Karpas-422 (cell line): ENCODE measurements at places on chromosomes 4 and X.

GRCh38 chr4:73929278-73929677 lies 52.5 kb downstream of the PF4 start:
- DNase-seq = no peak

- DNase-seq = no peak
Measured at GRCh38 chr4:14867847-14868246, 134.4 kb upstream of the CPEB2 start.

- DNase-seq = no peak
Measured at GRCh38 chr4:157964463-157964862, 208.4 kb downstream of the GASK1B start.

DNA sequence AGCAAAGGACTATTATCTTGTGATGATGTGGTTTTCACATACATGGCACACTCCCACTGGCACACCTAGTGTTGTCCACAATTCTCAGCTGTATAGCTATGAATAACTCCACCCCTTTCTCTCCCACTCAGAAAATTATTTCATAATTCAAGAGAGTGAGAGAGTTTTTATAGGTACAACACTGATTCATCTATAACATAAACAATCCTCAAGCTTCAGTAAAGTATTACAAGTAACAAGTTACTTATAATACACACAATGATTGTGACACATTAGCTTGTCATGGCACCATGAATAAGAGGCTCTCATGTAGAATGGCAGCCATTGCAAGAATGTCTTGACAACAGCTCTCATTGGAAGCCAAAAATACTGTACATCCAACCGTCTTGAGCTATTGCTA lies 43.9 kb downstream of the RAB40A start:
- peak; percentile 19 for DNase-seq

DNA sequence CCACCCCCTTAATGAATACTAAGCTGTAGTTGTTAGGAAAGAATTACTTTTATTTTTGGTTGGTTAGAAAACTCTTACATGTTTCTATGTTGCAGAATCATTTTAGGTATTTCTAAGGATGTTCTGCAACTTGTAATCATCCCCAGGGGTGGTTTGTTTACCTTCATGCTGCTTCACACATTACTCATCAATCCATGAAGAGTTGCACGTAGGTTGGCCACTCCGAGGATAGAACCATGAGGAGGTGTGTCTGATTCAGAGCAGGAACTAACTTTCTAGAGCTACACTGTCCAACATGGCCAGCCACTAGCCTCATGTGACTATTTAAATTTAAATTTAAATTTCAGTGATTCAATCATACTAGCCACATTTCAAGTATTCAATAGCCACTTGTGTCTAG lies 127.2 kb upstream of the FRMPD4 start:
- no peak for DNase-seq

DNA sequence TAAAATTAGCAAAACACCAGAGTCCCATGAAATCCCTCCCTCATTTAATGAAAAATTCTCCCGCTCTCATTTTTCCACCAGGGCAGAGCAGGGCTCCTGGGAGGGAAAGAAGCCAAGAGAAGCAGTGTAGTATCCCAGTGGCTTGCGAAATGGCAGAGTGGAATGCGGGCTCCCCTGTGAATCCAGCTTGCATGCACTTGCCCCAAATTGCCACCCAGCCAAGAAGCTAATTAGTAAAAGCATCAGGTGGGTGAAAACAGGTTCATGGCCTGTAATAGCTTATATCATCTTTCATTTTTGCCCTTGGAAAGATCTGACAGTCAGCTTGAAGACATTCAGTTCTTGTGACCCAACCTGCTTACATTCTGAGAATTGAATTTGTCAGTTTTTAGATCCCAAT lies 10.1 kb downstream of the AMOT start:
- no peak for DNase-seq

DNA sequence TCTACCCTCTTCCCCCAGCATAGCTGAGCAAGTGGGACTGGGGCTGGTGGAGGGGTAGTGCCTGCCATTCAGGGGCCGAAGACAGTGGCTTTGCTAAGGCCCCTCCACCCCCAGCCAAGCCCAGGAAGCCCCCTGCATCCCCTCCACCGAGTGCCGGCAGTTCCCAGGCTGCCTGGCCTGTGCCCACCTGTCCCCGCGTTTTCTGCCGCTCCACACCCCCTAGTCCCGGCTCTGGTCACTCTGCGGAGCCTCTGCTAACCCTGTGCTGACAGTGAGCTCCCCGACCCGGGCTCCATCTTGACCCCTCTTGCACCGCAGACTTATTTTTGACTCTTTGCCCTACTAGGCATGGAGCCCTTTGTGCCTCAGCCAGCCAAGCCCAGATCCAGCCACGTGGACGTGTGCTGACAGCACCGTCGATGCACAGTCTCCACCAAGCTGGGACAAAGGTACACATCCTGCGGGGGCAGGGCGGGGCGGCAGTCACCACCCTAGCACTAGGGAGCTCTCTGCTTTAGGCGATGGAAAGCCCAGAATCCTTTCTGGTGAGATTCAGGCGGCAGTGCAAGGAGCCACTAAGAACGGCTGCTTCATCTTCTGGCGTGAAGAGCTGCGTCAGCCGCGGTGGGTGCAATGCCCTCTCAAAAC lies 96.6 kb downstream of the PHKA2 start:
- no peak for DNase-seq

GRCh38 chrX:85109235-85109634 lies 105.6 kb downstream of the APOOL start:
- peak; percentile 61 for DNase-seq

DNA sequence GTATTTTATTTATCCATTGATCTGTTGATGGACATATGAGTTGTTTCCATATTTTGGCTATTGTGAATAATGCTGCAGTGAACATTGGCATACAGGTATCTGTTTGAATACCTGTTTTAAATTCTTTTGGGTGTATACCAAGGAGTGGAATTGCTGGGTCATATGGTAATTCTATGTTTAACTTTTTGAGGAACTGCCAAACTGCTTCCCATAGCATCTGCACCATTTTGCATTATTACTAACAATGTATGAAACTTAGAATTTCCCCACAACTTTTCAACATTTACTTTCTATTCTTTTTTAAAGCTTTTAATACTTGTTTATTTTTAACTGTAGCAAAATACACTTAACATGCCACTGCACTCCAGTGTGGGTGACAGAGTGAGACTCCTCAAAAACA lies 57.0 kb upstream of the MSN start:
- DNase-seq = no peak

GRCh38 chrX:115387327-115387726 lies 97.8 kb downstream of the LUZP4 start:
- no peak for DNase-seq

GRCh38 chrX:32687379-32687778 lies 524.0 kb downstream of the DMD start:
- DNase-seq = no peak

GRCh38 chr4:151409470-151410313 lies 716 bp downstream of the FHIP1A start:
- DNase-seq = no peak

GRCh38 chrX:69079268-69079667 lies 86.0 kb downstream of the PJA1 start:
- no peak for DNase-seq

GRCh38 chrX:55450259-55450658 lies 1.7 kb upstream of the MAGEH1 start:
- DNase-seq = no peak

DNA sequence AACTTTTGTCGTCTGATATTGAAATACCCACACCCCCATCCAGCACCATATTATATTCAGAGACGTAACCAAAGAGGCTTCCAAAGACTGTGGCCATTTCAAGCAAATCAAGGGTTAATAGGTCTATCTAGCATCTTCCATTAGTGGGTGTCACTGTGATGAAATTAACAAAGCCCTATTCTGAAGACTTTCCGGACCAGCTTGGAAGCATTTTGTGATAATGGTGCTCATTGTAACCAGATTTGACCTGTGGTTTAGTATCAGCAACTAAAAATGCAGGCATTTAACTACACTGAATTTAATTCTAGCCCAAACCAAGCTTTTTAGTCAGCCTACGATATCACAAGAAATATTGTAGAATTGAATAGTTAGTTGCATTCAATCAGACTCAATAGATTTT lies 309.7 kb upstream of the TENM3 start:
- DNase-seq = no peak

DNA sequence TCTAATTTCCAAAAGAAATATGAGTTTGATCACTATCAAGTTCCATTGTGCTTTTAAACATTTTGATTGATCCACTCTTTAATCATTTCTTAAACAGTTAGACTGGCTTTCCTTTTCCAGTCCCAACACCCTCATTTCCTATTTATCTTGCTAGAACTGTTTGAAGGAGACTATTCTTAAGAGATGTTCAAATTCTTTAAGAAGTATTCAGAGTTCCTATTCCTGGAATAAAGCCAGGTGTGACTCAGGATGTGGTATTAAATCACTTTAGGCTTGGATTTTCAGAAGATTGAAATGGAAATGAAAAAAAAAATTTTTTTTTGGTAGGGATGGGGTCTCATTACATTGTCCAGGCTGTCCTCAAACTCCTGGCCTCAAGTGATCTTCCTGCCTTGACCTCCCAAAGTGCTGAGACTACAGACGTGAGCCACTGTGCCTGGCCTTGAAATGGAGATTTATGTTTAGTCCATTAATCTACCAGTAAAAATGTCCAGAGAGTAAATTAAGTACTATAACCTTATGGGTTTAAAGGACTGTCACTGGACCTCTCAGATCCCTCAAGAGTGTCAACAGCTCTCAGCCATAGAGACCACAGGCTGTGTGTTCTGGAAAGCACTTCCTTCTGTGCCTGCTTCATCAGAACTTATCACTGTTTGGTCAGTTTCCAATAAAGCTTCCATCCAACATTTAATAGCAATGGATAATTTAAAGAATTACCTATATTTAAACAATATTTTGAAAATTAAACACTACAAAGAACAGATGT lies 90.7 kb downstream of the CDS1 start:
- no peak for DNase-seq

DNA sequence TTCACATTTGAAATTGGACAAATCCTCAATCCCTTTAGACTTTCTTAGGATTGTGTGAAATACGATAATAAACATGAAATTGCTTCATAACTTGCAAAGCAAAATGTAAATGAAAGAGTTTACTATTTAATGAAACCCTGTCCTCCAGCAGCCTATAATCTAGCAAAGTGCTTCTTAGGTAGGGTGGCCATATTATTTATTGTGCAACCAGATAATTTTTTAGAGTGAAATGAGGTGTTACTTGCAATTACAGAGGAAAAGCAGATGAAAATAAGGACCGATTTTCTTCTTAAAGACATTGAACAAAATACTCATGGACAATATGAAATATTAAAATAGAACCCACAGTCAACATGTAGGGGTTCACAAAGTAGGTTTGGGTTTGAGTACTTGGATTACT lies 116.2 kb upstream of the GALNT7 start:
- DNase-seq = no peak

- no peak for DNase-seq
Measured at GRCh38 chr4:76305971-76306881, at the start of gene STBD1. TSS of gene STBD1 (plus strand) at chr4:76306733. CDS start at chr4:76306770, 37 bp downstream.

GRCh38 chrX:139720136-139720535 lies 12.2 kb upstream of the MCF2 start:
- no peak for DNase-seq

DNA sequence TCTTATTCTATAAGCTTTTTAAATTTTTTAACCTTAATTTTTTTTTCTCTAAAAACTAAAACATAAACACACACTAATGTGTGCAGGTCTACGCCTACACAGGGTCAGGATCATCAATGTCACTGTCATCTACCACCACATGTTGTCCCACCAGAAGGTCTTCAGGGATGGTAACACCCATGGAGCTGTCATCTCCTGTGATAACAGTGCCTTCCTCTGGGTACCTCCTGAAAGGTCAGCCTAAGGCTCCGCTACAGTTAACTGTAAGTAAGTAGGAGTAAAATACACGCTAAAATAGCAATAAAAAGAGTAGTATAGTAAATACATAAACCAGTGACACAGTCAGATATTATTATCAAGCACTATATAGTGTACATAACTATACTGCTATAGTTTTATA lies 45.9 kb upstream of the GPRIN3 start:
- peak; percentile 50 for DNase-seq

DNA sequence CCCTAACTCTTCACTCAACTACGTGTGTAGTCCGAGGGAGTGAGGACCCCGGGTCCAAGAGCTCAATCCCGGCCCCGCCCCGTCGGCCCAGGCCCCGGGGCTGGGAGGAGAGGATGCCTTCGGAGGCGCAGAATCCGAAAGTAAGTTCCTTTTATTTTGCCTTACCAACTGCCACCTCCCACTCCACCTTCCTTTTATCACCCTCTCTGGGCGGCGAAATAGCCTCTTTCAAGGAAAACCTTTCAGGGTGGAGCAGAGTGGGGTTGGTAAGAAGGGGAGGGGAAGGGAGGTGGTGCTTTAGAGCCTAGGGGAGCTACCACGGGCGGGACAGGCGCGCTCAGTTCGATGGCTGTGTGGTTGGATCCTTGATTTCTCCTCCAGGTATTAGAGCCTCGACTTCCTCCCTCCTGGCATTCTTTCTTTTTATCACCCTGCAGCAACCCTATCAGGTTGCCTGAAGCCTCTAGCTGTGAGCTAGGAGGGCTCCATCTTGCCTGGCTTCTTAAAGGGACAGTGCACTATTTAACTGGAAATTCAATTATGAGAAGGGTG lies 191.2 kb downstream of the RRAGB start:
- no peak for DNase-seq

DNA sequence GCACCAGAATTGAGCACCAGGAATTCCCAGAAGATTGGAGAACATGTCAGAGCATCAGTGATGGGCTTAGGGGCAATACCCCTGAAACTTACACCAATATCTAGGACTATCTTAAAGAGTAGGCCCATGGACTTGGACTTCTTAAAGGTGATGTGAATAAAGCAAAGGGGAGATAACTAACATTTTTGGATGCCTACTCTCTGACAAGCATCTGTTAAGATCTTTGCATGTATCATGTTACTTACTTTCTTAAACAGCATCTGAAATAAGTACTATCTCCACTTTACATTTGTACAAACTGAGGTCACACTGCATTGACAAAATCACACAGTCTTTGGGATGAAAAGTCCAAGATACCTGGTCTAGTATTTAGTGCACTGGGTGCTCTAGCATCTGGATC lies 258.6 kb upstream of the ARSJ start:
- no peak for DNase-seq

- DNase-seq = no peak
Measured at GRCh38 chr4:101835121-101835904, 44.8 kb downstream of the BANK1 start.

- DNase-seq = no peak
Measured at GRCh38 chr4:19402581-19403065, 849.1 kb upstream of the SLIT2 start.

- DNase-seq = no peak
Measured at GRCh38 chr4:56737666-56738065, 56.6 kb upstream of the HOPX start.

GRCh38 chr4:182325397-182325796 lies 82.2 kb downstream of the TENM3 start:
- no peak for DNase-seq
